Stimulated activated CD8-positive, alpha-beta memory T cell treated with anti-CD3 and anti-CD28 coated beads, Interleukin-4, amount 100 ng/mL, for 1 hour (primary cell): ENCODE measurements at places on chromosomes 5 and 9.

GRCh38 chr9:74095925-74096324, 401.2 kb upstream of the RORB start:
- DNase-seq = no peak

- no peak for DNase-seq
Measured at GRCh38 chr5:177378884-177379883, 5.0 kb upstream of the SLC34A1 start.

GRCh38 chr5:176500511-176500910, 36.7 kb downstream of the RNF44 start:
- DNase-seq = no peak

GRCh38 chr5:36304095-36304805, 2.5 kb upstream of the RANBP3L start:
- DNase-seq = no peak

- no peak for DNase-seq
Measured at GRCh38 chr5:313806-314376, 7.6 kb upstream of the AHRR start.

DNA sequence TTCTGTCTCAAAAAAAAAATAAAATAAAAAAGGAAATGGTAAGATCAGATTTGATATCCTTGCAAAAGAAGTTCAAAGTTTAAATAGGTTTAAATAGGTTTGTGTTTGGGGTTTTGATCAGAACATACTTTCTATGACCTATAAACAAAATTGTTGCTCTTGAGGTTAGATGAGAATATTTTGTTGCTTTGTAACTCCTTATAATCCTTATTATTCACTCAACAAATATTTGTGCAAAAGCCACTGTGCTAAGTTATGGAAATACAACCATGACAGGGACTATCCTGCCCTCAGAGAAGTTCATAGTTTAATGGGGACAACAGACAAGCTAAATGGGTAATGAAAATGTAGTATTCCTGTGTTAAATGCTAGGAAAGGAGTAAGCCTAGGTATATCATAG, 71.5 kb downstream of the INVS start:
- DNase-seq = no peak

DNA sequence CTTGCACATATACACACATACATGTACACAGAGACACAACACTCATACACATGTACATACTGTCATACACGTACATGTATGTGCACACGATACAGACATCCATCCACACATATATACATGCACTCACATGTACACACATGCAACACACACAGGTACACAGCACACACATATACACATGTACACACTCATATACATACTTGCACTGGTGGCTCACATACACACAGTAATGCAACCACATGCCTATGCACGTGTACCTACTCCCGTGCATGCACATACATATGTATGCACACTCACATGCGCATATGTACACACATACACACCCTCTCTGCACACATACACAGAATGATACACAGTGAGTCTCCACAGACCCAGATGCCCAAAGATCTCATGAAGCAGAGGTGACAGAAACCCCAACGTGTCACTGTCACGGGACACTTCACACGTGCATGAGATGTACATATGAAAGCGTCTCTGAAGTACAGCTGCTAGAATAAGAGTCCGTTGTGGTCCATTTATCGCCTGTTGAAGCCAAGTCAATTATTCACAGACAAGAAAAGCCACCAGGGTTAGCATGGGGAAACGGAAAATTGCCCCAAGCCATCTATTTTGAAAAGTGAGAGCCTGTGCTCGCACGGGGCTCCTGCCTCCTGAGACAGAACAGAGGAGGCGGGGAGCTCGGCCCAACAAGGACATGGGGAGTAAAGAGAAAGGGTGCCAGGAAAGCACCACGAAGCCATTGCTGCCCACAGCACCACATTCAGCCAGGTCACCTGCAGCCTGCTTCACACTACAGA, 24.9 kb downstream of the LPCAT1 start:
- DNase-seq = no peak
